Activated CD8-positive, alpha-beta memory T cell treated with anti-CD3 and anti-CD28 coated beads for 4 hours (primary cell): ENCODE measurements at places on chromosomes 12 and 14.

- DNase-seq: no peak
Measured at GRCh38 chr14:91885113-91885712, 17.9 kb upstream of the TC2N start.

DNA sequence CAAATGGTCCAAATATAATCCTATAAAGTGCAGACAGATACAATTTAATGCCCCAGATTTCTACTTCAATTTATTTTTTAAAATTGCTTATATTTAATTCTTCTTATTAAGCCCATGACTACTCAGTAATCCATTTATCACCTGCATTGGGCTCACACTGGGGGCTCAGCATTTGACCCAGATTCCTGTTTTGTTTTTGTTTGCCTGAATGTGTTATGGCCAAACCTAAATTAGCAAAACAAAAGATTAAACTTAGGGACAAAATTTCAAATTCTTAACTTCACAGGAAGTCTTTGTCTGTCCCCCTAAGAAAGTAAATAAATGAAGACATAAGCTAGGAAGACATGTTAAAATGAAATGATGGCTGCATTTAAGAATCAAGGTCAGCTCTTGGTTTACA, 322.3 kb downstream of the RMST start:
- no peak for DNase-seq

DNA sequence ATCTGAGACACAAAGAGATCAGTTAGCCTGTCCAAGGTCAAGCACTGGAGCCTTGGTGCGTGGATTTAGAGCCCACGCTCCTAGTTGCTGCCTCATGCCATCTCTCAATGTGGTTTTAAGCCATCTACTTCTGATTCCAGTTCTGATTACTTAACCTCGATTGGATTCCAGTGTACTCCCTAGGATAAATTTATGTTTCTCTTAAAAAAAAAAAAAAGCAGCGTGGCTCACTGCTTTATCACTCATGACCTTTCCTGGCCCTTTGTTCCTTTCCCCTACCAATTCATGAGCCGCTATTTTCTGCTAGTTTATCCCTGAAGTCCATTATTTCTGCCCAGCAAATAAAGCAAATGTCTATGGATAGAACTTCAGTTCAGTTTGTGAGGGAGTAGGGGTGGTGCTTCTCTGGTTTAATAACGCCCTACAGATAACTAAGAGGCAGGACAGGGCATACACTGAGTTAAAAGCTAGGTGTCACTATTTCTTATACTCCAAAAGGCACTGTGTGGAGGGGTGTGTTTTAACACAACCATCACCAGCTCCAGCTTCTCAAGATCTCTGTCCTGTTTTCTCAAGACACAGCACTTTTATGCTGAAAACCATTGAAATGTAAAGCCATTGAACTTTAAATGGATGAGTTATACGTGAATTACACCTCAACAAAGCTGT, 9.8 kb upstream of the PARP11 start:
- no peak for DNase-seq

DNA sequence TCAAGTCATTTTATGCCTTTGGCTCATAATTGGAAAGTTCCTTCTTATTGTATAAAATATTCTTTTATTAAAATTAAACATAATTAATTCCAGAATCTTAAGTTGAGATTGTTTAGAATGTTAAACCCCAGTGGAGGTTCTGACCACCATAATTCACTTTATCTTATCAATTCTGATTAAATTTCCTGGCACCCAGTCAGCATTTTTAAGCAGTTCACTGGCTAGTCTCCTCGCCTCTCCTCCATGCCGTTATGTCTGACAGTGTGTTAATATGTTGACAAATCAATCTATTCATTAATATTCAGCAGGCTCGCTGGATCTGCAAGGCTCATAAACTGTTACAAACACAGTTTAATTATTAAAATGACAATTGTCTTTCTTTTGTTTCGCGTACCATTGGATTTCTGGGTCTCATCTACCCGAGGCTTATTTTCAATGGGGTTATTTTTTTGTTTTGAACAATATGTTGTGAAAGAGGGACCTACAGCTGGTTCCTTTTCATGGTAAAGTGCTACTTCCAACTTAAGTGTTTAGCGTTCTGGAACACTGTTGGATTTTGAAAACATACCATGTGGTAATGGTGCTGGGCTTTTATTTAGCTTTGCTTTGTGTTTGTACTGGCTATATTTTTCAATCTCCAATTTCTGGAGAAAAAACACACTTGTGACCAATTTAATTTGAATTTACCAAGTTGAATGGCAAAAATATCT, 339.7 kb downstream of the PRKD1 start:
- no peak for DNase-seq

- DNase-seq: no peak
Measured at GRCh38 chr12:104466709-104467345, 10.1 kb downstream of the CHST11 start.

DNA sequence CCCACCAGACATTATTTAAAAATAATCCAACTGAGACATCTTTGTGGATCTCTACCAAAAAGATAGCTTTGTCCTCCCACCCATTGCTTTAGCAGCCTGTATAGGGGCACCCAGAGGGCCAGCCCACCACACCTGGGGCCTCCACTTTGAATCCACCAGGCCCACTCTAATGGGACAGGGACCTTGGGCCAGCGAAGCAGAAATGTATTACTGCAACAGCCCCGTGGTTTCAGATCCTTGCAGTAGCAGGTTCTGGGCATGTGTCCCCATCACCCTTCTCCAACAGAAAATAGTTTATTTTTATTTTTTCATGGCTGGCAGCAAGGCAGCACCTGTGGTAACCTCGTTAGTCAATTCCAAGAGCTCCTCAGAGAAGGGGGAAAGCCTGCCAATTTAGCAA, 218.4 kb downstream of the ZFP36L1 start:
- DNase-seq: no peak

GRCh38 chr14:82855912-82856391, 1322.3 kb upstream of the SEL1L start:
- DNase-seq: no peak

DNA sequence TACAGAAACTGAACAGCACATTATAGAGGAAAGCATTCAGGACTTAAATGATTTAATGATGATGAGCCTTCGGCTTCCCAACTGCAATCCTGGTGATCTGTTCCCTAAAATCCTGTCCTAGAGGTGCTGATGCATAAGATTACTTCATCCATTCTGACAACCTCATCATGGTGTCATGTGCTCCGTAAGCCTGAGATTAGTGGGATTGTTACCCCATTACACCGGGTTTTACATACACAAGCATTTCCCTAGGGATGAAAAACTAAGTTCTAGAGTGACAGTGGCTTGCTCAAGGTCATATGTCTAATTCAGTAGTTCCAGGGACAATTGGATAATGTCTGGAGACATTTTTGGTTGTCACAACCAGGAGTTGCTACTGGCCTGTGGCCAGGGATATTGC, 2.5 kb upstream of the RNASE13 start:
- no peak for DNase-seq

GRCh38 chr12:104896146-104896545, 61.9 kb downstream of the SLC41A2 start:
- no peak for DNase-seq

- DNase-seq: no peak
Measured at GRCh38 chr14:101110729-101111619, 207.5 kb upstream of the RTL1 start.

- no peak for DNase-seq
Measured at GRCh38 chr12:113271853-113272561, 50.7 kb downstream of the TPCN1 start.

DNA sequence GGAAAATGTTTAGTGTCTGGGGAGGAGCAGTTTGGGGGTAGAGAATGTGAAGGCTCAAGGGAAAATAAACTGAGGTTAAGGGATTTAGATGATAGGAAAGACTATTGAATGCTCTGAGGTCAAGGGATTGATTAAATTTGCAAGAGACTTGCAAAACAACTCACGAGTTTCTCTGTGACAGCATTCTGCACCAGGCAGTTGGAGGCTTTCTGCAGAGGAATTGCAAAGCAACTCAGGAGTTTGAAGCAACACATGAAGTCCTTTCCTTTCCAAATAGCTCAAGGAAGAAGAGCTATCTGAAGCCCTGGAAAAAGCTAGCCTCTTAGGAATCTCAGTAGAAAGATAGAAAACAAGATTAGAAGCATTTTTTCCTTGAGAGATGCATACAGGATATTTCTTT, 23.9 kb downstream of the SLC7A8 start:
- DNase-seq: no peak

DNA sequence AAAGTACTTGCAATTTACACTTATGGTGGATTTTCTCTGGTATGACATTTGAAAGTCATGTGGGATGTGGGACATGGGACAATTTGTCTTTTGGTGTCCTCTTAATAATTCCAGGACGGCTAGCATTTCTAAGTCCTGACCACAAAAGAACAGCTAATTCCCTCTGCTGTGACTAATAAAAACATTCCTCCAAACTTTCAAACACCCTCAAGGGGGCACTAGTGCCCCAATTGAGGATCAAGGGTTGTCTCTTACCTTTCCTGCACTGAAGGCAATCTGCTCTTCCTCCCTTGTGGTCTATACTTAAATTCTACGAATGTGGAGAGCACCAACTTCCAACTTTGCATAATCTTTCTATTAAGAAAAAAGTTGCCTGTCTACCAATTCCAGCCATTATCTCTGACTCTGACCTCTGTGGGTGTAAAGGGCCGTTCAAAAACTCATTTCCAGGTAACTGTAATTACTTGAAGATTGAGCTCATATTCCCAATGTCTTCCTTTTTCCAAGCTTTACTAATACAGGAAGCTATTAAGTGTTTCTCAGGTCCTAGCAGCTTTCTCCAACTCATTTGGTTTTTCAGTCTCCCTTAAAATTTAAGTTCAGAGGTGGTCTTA, 210.2 kb downstream of the PTPRO start:
- no peak for DNase-seq

GRCh38 chr12:115943630-115944391, 333.7 kb downstream of the MED13L start:
- DNase-seq: no peak

DNA sequence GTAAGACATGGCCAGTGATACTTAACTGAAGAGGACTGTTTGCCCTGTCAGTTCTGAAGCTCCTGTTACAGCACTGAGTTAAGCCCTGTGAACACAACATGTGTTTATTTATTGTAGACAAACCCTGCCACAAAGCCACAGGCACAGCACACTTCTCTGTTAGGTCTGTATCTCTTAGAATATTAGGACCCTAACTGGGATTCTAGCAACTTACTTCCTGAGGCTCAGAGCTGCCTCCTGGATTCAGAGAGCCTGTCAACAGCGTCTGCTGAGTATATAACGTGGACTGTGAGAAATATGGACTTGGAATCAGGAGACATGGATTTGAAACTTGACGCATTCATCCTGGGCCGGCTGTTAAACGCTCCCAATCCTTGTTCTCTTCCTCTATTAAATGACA, 135.0 kb upstream of the HIF1A start:
- DNase-seq: no peak
